AG20443 (cell line): ENCODE measurements at places on chromosomes 7 and 10.
A peak's percentile ranks its signal among the peaks of the same experiment; 100 is the strongest.

DNA sequence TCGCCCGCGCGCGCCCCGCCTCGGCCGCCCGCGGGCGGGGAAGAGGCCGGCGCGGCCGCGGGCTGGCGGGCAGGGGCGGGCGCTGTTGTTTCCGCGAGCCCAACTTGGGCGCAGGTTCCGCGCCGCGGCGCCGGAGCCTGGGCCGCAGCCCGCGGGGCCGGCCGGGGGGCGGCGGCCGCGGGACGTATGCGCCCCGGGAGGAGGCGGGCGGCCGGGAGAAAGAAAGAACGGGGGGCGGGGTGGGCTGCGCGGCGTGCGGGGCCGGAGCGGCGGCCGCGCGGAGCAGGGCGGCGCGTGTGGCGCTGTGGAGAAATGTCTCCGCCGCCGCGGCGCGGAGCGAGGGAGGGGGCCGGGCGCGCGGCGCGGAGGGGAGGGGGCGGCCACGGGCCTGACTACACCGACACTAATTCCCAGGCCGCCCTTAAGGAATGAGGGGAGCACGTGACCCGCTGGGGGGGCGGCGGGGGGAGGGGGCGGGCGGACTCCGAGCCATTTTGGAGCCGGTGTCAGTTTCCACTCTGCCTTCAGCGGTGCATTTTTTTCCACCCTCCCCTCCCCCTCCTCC lies at the start of gene BMI1:
TSS of gene BMI1 (plus strand) at position 509 of the 565 bp plus-strand sequence. CDS start 5,351 bp downstream, outside the sequence.
- peak; percentile 90 for DNase-seq

DNA sequence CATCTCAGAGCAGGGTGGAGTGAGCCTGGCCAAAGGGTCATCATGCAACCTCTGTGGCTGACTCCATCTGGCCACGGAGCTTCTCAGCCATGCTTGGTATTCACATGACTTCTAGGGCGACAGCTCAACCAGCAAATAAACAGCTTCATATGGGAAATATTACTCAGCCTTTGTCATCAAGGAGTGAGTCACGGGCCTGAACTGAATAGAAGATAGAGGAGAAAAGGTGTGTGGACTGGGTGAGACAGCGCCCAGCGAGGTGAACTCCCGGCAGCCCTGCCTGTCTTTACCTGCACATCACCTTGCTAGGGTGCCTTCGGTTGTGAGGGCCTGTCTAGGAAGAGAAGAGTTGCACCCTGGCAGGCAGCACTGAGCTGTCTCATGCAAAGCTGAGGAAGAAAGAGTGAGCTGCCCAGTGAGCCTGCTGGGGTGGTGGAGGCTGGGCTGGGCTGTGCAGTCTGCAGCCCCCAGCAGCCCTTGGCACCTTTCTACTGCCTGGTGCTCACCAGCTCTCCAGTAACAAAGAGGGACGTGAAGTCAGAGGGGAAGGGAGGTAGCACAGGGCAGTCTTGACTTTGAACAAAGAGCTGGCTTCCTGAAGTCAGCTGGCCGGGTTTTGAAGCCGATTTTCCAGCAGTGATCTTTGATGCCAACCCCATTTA lies 114.2 kb downstream of the EGFR start:
- peak; percentile 90 for DNase-seq

GRCh38 chr10:132982301-132982989 lies 40.1 kb upstream of the CFAP46 start:
- DNase-seq, result no peak

GRCh38 chr7:92557808-92558362 lies 29.3 kb downstream of the RBM48 start:
- peak; percentile 6 for DNase-seq

DNA sequence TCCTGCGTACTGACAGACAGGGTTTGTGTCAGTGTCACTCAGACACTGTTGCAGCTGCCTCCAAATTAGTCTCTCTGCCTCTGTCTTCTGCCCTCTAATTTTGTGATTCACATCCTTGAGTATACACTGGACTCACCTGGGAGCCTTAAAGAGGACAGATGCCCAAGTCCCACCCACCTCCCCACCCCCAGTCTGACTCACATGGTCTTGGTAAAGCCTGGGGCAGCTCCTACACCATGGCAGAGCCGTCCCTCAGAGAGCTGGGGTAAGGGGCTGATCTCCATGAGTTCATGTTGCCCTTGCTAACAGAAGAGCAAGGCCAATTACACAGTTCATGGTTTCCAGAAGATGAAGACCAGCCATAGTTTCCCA lies 197.6 kb upstream of the STK17A start:
- DNase-seq, result no peak

DNA sequence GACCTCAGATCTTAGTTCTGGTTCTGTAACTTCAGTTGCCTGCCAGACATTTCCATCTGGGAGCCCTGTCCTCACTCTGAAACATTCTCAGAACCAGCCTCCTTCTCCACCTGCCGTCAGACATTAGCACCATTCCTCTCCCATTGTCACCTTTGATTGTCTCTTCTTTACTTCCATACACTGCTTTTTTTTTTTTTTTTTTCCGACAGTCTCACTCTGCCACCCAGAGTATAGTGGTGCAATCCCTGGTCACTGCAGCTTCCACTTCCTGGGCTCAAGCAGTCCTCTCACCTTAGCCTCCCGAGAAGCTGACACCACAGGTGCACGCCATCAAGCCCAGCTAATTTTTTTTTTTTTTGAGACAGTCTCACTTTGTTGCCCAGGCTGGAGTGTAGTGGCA lies 21.1 kb upstream of the HIPK2 start:
- no peak for DNase-seq

GRCh38 chr7:44145969-44146911 lies 5.1 kb upstream of the MYL7 start:
- DNase-seq, result peak; percentile 93

- no peak for DNase-seq
Observed at GRCh38 chr7:77464589-77464988, 48.4 kb upstream of the GSAP start.

DNA sequence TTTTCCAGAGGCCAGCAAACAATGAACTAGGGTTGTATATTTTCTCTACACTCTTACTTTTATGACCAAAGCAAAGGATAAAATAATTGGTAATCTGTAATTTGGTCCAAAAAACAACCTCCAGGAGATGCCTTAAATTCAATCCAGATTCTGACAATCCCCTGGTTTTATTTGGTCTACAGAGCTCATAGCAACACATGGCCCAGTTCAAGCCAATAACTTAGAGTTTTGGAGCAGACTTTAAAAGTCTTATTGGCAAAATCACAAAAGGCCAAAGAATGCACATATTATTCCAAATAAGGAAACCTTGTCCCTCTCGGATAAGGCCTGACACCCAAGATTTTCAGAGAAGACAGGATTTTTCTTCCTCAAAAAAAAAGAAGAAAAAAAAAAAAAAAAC lies 51.9 kb downstream of the SORBS1 start:
- DNase-seq, result peak; percentile 45

DNA sequence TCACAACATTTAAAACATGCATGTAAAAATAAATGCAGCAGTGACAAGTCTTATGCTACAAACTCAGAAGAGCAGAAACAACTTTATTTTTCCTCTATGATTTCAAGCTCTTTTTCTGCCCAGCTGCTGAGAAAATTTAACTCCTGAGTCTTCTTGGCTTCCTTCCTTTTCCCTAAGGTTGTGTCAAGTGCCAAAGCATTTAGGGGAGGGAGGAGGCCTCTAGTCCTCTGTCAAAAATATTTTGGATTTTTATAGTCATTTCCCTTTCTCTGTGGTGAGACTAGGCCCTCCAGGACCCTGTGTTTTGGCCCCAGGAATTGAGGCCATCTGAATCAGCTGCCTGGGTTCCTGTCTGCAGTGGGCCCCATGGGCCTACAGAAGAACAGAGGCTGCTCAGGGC lies 11.0 kb upstream of the PILRB start:
- DNase-seq, result no peak

DNA sequence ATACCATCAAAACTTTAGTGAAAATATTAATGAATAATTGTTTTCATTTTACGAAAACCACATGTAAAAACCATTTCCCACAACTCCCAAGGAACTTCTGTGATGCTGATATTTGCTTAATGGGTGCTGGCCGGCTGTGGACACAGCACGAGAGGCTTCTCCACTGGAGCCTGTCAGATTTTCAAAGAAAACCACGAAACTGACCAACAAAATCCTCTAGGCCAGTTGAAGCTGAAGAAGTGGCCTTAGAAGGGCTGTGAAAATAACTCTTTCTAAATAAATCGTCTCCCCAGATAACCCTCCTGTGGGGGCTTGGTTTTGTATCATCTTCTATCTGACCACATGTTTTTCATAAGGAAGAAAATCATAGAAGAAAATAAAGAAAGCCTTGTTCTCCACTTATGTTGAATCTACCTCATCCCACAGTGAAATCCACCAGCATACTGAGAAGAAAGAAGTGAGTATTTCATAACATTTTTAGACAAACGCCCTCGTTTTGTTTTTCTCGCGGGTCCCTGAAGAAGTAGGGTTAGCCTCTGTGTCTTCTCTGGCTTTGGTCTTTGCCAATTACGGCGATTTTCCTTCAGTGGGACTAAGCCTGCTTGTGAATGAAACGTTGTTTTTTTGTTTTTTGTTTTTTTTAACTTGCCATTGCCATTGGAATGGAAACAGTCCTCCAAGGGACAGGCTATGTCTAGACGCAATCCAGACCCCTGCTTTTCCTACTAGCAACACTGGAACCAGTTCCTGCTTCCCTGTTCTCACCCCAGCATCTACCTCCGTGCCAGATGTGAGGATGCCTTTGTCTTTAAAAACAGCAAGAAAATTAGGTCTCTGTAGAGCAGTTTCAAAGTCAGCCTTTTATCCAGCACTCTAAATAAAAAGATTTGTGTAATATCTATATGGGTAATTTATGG lies 123.9 kb downstream of the ADAM12 start:
- DNase-seq, result no peak

DNA sequence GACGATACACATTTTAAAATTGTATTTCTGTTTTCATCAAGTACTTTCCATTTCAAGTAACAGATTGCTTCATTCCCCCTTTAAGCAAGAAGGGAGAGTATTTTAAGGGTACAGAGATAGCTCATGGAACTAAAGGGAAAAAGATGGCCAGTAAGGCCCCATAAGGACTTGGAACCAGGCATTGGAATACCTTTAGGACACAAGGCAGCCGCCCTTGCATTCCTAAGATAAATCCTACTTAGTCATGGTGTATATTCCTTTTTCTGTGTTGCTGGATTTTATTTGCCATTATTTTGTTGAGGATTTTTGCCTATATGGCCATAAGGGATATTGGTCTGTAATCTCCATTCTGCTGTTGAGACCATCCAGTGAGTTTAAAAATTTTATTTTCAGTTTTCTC lies 49.2 kb downstream of the BTRC start:
- DNase-seq, result no peak

GRCh38 chr7:132422502-132423111 lies 153.7 kb downstream of the PLXNA4 start:
- peak; percentile 72 for DNase-seq

DNA sequence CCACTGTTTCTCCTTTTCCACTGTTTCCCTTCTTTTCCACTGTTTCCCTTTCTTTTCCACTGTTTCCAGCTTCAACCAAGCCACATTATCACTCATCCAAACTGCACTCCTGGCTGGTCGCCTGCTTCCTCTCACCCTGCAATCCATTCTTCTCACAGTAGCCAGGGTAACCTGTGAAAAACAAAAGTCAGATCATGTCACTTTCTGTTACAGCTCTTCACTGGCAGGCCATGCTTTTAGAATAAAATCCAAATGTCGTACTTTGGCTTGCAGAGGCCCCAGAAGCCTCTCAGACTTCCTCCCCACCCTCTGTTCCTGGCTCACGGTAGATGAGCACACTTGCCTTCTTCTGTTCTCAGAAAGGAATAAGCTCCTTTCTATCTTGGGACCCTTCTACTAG lies 33.9 kb downstream of the STARD3NL start:
- peak; percentile 19 for DNase-seq

DNA sequence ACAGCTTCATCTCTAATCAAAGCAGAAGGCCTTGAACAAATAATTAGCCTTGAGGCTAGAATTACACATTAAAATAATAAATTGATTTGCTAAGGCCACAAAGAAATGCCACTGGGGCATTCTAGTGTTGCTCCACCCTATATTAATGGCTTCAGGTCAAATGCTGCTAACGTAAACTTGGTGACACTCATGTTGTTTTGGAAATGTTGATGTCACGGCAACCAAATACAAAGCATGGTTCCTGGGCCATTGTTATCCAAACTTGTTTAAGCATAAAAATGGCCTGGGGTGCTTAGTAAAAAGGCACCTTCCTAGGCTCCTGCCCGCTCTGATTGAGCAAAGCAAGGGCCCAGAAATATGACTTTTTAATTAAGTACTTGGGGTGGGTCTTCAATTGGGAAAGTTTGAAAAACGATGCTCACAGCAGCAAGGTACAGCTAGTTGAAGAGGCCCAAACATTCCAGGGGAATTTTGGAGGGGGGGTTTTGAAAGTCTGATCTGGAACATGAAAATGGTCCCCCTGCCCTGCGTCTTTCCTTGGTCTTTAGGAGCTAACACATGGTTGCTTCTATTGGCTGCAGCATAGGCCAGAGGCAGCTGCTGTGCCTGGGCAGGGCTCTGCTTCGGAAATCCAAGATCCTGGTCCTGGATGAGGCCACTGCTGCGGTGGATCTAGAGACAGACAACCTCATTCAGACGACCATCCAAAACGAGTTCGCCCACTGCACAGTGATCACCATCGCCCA lies 67.8 kb downstream of the ABCC2 start:
- DNase-seq, result no peak

DNA sequence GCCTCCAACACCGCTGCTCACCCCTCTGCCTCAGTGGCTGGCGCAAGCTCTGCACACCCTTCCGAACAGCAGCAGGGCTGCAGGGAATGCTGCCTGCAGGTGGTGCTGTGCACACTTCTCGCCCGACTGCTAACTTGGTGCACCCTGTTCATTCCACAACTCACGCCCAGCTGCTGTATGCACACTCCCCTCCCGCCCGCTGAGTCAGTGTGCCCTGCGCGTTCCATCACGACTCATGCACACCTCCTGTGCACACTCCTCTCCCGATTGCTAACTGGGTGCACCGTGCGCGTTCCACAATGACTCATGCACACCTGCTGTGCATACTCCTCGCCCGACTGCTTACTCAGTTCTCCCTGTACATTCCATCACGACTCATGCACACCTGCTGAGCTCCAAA lies 21.5 kb downstream of the ADARB2 start:
- DNase-seq, result no peak

- no peak for DNase-seq
Observed at GRCh38 chr10:67262675-67263074, 336.8 kb downstream of the LRRTM3 start.

- DNase-seq, result no peak
Observed at GRCh38 chr10:66822801-66823200, 103.0 kb upstream of the LRRTM3 start.

GRCh38 chr7:54419209-54419608 lies 123.0 kb upstream of the VSTM2A start:
- DNase-seq, result no peak

- DNase-seq, result peak; percentile 38
Observed at GRCh38 chr10:91540733-91541132, 92.1 kb downstream of the PPP1R3C start.

- DNase-seq, result peak; percentile 43
Observed at GRCh38 chr7:99380032-99380822, 5.7 kb downstream of the ARPC1B start.
